ENCODE measurements at places on chromosomes 3 and 15.

GRCh38 chr15:90037961-90038631 is 37.0 kb downstream of the ZNF710 start:
- DNase-seq, result no peak

DNA sequence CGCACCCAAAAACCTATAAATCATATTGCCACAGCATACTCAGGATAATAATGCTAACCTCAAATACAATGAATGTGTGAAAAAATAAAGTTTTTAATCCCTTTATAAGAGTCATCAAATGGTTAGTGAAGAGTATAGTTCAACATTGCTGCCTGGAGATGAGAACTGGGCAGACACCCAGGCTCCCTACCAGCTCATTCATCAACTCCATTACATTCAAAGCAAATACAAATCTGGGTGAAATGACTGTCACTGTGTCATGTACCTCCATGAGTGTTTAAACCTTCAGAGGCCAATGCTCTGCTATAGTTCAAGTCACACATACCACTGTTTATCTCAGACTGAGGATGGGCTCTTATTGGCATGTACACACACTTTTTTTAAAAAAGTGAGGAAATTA is 167.2 kb upstream of the KCNMB2 start:
- no peak for DNase-seq

GRCh38 chr3:172161133-172161789 is 121.9 kb downstream of the FNDC3B start:
- no peak for DNase-seq

GRCh38 chr15:32717426-32718226 is at the start of gene GREM1:
TSS of gene GREM1 (plus strand) at chr15:32718004. CDS start at chr15:32730691, 12,687 bp downstream.
- DNase-seq, result no peak

GRCh38 chr3:10628891-10629670 is 123.7 kb upstream of the ATP2B2 start:
- no peak for DNase-seq

DNA sequence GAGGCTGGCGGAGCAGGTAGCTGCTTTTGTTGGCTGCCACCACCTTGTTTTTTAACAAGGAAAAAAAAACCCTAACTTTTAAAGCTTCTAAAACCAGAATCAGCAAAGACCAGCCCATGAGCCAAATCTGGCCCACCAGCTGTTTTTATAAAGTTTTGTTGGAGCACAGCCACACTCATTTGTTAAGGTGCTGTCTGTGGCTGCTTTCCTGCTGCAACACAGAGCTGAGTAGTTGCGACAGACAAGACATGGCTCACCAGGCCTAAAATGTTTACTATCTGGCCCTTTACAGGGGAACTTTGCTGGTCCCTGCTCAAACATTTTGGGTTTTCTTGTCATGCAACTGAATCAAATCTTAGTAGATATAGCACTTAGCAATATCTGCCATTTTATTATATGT is 18.9 kb downstream of the EFCAB12 start:
- DNase-seq, result no peak

GRCh38 chr3:52128118-52128683 is 26.0 kb downstream of the POC1A start:
- DNase-seq, result no peak

DNA sequence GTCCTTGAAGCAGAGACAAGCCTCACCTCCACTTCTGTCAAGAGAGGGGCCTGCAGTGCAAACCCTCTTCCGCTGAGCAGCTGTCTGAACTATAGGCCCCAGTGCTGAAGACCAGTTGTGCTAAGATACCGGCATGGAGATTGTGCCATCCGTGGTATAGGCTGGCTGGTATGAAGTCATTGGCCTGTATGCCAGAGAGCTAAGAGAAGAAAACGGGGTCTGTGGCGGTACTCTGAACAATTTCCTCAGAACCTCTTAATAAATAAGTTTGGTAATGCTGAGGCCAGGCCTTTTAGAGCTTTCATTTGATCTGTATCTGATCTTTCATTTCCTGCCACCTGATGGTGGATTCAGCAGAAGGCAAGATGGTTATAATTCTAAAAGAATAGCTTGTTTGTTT is 123.0 kb downstream of the LRIG1 start:
- DNase-seq, result no peak

Data from left ventricle myocardium superior (tissue), 1 donor.